ENCODE measurements at places on chromosomes 5 and 9.

DNA sequence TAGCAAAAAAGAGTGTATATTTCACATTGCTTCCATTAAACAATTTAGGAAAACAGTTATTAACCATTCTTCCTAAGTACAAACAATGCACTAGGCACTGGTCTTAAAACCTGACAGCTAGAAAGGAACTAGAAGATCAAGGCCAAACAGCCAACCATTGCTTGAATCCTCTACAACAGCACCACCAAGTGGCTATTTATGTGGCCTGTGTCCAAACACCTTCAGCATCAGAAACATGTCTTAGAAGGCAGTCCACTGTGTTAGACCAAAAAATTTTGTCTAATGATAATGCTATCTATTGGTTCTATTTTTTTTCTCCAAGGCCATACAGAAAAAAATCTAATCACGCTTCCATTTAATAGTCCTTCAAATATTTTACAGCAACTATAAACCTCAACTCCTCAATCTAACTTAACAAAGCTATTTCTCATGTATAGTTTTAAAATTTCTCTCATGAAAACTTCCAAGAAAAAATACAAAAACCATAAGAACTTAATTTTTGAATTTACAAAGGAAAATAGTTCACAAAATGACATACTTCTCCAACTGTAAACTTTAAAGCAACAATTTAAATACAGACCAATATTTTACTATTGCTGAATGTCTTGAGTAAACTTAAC is 36.1 kb downstream of the CAAP1 start:
- DNase-seq, result peak; percentile 44

DNA sequence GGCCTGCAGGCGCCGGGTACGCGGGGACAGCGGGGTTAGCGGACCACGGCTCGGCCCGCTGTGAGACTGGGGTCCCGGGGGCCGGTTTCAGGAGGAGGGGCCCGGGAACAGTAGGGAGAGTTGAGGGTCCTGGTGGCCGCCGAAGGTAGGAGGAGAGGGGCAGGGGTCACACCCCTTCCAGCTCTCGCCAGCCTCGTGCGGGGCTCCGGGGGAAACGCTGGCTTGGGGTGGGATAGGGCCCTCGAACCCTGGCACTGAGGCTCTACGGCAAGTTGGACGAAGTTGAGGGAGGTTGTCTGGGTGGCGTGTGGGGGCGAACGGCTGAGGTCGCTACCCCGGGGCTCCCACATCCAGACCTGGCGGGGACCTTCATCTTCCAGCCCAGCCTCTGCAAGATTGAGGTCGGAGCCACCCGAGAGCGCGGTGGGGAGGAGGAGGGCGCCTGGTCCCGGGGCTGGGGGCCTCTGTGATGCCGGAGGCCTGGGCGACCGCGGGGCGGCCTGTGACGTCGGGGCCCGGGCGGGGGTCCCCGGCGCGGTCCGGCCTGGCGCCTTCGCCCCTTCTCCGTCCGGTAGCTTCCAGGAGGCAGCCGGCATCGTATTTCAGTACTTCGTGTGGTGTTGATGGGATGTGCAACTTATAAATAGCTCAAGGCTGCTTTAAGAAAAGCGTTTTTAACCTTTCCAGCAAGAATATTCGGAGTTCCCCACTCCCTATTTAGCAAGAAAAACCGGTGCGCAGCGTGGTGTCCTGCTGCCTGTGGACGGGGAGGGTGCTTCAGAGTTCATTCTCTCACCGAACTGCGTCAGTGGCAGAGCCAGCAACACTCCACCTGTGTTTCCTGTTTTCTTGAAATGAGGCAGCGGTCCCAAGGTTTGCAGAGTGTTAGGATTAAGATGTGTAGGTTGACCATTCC is 902 bp downstream of the HABP4 start:
- no peak for DNase-seq

- no peak for DNase-seq
Measured at GRCh38 chr9:134735441-134736175, 94.0 kb downstream of the COL5A1 start.

DNA sequence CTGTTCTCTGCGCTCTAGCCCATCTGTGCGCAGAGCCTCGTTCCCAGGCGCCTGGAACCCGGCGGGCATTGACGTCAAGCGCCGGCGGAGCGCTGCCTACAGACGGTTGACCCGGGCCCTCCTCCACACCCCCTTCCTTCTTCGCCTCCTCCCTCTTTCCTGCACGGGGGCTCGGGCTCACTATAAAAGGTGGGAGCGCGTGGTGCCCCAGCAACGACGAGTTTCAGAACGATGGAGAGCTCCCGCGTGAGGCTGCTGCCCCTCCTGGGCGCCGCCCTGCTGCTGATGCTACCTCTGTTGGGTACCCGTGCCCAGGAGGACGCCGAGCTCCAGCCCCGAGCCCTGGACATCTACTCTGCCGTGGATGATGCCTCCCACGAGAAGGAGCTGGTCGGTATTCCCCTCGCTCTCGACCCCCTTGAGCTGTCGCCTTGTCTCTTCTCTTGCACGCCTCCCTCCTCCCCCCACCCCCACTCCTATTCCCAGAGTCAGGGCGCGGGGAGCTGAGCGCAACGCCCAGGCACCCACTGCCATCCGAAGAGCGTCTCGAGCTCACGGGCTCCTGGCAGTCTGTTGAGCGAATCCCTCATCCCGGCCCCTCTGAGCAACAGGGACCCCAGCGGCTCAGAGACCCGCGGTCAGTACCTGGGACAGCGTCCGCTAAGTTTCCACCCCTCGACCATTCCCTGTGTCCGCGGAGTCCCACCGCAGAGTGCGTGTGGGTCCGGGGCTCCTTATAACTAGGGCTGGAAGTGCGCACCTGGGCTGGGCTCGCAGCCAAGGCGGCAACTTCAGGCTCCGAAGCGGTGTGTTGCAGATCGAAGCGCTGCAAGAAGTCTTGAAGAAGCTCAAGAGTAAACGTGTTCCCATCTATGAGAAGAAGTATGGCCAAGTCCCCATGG is at the start of gene CARTPT:
CARTPT (plus strand) TSS at position 213 of the 902 bp plus-strand sequence; CDS start at position 232, 19 bp downstream.
- DNase-seq, result peak; percentile 25

- DNase-seq, result peak; percentile 28
Measured at GRCh38 chr9:93304574-93305496, 120.9 kb downstream of the WNK2 start.

DNA sequence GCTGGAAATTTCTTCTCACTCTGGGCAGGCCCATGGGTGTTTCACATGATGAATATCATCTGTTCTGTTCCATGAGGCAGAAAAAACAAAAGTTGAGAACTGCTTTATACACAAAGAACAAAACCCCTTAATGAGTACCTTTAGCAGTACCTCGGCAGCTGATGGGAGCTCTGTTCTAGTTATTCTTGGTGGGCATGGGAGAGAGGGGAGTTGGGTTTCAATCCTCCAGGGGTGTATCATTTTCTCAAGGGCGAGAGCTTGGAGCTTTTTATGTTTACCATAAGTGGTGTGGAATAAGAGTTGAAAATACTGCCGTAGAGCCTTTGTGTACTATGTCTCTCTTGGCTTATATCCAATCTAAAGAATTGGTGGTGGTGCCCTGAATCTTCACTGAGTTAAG is 103.3 kb upstream of the ZNF608 start:
- no peak for DNase-seq

GRCh38 chr5:14463629-14464028 is 118.0 kb upstream of the OTULINL start:
- DNase-seq, result peak; percentile 59

- no peak for DNase-seq
Measured at GRCh38 chr5:108942701-108943100, 195.0 kb downstream of the FER start.

DNA sequence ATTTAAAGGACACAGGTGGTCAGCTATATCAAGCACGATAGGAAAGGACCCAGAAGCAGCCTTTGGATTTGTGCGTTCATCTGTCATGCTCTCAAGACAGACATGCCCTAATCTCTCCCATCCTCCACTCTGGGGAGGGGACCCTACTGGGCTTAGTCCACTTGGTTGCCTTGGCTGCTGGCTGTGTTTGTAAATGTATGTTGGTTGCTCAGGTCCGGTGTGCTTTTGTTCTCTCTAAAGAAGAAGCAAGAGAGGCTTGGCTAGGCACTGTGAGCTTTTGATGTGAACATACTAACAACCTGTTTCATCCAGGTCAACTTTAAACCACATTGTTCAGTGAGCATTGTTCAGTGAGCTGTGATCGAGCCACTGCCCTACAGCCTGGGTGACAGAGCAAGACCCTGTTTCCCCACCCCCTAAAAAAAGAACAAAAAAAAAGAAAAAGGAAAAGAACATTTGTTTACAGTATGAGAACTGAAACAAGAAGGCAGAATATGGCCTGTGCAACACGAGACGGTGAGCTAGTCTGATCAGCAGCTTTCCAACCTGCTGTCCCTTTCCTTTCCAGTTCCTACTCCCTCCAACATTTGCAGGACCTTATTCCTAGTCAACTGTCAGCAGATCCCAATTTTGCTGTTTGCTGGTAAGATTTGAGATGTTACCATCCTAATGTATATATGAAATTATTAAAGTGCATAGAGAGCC is 228.3 kb downstream of the ARHGAP26 start:
- DNase-seq, result no peak
